ENCODE measurements at places on chromosomes 2 and 18.

DNA sequence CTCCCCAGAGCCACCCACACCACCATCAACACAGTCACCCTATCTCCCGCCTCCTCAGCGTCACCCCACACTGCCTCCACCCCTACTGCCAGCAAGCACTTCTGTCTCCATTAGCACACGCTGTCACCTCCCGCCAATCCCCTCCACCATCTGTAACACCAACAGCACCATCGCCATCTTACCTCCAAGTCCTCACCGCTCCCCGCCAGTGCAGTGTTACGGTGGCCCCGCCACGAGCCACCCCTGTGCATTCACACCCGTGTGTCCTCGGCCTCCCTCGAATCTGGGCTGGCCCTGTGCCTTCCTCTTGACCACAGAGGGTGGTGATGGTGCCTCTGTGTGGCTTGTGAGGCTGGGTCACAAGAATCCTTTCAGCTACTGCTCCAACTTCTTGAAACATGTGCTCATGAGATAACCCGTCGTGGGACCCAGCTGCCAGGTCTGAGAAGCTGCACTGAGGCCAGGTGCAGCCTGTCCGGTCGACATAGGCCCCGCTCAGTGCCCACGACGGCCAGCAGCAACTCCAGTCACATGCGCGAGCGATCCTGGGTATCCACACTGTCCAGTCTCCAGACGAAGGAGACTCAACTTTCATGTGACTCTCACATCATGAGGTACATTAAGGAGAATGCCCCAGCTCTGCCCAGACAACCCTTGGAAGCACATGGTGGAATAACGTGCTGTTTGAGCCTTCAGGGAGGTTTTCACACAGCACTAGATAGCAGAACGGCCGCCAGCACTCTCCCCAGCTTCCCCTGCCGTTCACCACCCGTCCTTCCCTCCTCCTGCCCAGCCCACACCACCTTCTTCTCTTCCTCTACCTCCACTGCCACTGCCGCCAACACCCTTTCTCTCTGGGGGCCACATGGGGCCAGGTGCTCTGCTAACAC, 72.6 kb upstream of the ASB18 start:
- DNase-seq = no peak

- DNase-seq = no peak
Measured at GRCh38 chr2:181770150-181770549, 89.8 kb upstream of the NEUROD1 start.

GRCh38 chr2:239302808-239303557, 97.8 kb downstream of the HDAC4 start:
- DNase-seq = no peak

DNA sequence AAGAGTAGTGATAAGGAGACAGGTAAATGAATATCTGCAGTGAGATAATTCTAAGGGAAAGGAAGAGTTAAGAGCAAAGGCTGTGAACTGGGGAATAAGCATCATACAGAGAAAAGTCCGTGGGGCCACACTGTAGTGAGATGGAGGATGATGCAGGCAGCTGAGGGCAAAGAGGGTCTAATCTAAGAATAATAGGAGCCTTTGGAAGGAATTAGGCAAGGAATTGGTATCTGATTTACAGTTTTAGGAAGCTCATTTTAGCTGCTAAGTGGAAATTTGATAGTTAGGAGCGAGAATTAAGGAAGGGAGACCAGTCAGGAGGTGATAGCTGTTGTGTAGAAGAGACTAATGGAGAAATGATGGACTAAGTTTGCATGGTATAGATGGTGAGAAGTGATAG, 43.5 kb downstream of the KIF5C start:
- DNase-seq = no peak

- no peak for DNase-seq
Measured at GRCh38 chr2:18724371-18725145, 135.2 kb upstream of the NT5C1B start.

- DNase-seq = no peak
Measured at GRCh38 chr2:135742325-135742757, 686 bp downstream of the UBXN4 start.

Measured in stimulated activated CD8-positive, alpha-beta memory T cell treated with anti-CD3 and anti-CD28 coated beads, Interleukin-15, amount 100 ng/mL, for 48 hours (primary cell).